ENCODE measurements at places on chromosomes 2 and 18.

DNA sequence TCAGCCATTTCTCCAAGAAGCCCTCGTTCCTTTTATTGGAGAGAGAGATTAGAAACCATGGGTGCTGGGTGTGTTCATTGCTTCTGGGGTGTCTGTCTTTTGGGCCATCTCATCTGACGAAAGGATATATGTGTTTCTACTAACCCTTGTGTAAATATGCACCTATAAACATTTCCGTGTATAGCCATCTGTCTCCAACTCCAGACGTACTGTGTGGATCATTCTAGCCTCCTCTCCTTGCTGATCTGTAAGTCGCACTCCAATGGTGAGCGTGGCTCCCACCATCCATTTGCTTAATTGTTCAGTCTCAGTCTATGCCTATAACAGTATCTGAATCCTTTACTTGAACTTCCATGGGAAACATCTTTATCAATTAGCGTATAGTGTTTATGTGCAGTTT lies 1.8 kb downstream of the RBFA start:
- DNase-seq, result no peak

DNA sequence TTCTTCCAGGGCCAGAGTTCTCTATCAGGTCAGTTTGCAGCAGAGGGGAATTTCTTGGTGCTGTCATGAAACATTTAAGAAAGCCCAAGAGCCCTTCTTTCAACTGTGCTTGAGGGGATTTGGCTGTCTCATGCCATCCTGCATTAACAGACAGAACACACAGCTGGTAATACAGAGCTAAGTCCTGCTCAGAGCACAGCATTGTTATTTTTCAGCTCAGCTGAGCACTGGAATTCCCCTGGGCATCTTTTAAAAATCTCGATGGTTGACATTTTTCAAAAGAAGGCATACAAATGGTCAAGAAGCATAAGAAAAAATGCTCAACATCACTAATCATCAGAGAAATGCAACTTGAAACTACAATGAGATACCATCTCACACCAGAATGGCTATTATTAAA lies 14.9 kb upstream of the IL1R2 start:
- DNase-seq, result no peak

DNA sequence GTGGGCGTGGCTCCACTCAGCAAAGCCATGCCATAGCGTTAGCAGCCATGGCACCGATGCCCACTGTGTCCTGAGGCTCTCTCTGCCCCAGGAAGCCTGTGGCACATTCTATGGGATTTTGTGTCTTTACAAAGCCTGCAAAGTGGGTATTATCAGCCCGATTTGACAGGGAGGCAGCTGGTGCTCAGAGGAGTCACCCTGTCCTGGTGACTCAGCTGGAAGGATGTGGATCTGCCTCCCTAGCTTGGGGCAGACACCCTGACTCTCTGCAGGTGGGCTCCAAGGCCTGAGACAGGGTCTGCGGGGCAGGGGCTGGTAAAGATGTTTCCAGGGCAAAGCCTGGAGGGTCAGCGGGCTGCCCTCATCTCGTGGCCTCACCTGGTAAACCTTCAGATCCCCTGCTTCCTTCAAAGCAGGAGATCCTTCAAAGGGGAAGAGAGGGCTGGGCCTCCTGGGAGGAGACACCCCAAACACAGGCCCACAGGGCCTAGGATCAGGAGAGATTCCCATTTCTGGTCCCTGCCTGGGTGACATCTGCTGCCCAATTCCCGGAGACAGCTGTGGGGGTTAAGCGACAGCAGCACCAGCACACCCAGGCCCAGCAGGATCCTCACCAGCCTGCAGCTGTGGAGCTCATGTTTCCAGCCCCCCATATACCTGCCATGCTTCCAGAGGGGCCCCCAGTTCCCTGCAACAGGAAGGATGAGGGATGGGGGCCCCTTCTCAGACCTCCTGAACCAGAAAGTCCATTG lies 3.0 kb upstream of the ASB1 start:
- DNase-seq, result no peak

DNA sequence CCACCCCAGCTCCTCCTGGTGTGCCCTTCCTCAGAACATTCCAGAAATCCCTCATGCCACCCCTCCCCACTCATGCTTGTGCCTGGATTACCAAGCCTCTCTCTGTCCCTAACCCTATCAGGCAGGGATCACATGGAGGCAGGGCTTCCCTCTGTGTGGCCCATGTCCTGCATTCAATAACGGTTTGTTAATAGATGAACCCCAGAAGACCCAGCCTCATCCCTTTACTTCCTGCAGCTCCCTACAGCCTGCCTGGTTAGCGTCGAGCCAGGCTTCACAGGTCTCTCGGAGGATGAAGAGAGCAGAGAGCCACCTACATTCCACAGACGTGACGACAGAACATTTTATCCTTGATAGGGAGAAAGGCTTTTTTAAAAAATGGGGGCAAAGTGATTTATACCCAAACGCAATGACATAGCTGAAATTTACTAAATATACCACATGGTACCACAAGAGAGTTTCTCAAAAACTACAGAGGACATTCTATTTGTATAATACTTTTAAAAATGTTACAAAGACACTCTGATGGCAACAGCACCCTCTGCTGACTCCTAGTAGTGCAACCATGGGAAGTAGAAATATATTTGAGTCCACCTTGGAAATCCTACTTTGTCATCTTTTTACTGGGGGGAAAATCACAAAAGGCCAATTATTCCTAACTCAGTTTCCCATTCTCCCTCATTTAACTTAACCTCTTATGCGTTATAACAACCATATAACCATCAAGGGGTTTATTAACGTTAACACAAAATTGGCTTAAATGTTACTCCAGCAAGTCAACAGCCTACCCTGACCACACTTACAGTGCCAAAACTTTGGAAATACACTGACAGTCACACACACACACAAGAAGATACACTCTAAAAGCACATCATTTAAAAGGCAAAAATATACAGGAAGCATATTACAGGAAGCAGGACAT lies 30.7 kb downstream of the FBXO15 start:
- no peak for DNase-seq

DNA sequence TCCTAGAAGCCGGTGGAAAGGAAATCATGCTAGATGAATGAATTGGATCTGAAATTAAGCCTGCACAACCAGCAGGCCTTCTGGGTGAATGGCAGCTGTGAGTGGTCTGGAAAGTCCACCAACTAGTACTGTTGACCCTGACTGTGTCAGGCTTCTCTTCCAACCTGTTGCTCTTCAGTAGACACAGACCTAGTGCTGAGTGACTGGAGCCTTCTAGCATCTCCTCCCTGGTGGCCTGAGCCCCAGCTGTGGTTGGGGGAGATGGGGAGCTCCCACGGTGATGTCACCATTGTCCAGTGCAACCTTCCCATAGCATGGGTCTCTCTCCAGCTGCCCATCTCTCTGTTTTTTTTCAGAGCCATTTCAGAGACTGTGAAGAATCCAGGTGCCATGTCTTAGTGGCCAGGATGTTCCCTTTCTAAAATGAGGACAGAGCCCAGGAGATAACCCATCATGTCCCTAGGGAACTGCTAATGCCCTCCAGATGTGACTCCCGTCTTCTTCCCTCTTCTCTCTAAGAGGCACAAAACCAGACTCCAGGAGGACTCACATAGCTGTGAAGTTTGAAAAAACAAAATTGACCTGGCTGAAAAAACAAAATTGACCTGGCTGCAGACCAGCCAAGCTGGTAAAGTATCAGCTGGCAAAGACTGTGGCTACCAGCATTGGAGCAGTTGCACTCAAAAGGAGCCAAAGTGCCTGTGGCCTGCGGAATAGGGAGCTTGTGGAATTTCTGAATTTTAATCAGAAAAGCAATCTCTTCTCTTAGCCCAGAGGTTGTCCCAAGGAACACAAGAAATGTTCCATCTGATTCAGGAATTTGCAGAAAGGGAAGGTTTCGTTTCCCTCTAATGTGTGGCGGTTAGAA lies 67.4 kb upstream of the RPL31 start:
- no peak for DNase-seq

DNA sequence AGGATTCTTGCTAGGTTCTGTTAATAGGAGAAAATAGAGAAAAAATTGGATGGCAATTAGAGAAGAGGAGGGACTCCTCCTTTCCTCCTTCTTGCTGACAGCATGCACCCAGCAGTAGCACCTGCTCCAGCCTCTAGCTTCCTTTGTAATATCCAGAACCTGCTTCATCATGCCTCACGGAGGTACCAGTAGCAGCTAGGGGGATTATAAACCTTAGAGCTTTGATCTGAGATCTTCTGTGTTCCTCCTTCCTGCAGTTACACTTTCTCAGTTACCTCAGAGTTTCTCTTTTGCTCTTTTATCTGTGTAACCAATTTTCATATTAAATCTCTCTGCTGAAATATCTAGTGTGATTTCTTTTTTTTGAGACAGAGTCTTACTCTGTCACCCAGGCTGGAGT lies 16.6 kb downstream of the DPP4 start:
- DNase-seq, result no peak

DNA sequence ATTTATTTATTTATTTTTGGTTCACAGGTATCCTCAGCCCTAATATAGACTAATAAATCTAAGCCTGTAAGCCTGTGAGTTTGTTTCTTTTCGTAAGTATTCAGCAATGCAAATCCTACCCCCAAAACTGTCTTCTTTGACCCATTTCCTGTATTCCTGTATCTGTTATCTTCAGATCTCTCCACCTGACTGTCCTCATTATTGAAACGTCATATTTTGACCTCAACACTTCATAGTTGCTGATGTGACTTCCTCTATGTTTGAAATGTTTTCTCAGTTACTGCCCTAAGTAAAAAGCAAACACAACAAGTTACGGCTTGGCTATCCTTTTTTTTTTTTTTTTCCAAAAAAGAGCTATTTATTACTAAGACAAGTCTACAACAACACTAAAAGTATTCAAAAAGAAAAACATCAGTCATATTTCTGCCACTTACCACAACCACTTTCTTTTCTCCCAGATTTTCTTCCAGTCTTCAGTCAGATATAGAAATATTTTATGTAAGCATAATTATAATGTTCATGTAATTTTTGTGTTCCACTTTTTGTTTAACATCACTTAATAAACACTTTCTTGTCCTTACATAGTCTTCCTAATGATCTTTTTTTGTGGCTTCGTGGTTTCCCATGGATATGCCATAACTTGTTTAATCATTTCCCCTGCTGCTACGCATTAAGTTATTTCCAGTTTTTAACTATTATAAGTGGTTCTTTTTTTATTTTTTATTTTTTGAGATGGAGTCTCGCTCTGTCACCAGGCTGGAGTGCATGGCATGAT lies 45.0 kb upstream of the EML4 start:
- no peak for DNase-seq

- no peak for DNase-seq
These were observed 33.6 kb upstream of the ACAA2 start for GRCh38 chr18:49846718-49847470.

DNA sequence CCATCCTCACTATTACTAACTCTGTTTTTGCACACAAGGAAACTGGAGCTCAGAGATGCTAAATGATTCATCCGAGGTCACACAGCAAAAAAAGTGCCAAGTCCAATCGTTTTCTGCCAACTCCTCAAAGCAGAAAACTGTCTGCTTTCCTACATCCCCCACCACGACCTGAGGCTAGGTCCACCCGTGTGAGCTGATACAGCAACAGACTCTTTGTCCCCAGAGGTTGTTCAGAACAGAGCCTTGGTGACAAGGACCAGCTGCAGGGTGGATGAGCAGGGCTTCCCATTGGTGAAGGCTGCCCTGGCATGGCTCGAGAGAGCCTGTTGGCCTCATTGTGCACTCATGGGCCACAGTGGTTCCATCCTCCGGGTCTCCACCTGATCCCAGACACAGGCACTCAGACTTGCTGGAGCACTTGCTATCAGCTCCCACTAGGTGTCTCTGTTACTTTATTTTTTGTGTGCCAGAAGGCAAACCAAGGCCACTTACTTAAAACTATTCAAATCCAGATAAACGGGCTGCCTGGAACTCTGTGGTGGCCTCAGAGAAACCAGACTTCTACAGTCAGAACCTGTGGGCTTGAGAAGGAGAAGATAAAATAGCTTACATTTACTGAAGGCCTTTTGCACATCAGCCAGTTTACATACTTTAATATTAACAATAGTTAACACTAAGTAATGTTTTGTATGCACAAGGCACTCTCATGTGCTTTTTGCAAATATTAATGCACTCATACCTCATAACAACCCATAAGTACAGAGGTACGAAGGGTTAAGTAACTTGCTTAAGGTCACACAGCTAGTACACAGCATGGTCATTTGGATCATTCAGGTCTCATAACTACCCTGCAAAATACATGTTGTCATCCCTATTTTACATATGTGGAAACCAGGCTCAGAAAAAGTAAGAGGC lies 62.9 kb upstream of the CTIF start:
- peak; percentile 52 for DNase-seq

DNA sequence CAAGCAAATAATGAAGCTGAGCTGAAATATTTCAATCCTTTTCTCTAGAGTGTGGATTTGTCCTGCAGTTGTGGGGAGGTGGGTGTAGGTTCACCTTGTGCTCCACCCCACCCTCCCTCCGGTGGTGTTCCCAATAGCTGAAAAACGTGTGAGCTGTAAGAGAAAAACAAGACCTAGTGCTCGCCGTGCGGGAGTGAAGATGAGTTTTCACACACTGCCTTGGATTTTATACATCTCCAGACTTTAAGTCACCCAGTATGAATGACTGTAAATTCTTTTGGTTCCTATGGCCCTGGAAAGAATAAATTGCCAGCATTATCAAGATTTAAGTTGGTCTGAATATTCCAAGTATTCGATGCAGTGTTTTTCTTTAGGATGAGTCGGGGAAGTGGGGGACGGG lies 1.9 kb upstream of the SOX11 start:
- no peak for DNase-seq

- DNase-seq, result no peak
These were observed 168.9 kb downstream of the CTIF start for GRCh38 chr18:48707636-48708296.

DNA sequence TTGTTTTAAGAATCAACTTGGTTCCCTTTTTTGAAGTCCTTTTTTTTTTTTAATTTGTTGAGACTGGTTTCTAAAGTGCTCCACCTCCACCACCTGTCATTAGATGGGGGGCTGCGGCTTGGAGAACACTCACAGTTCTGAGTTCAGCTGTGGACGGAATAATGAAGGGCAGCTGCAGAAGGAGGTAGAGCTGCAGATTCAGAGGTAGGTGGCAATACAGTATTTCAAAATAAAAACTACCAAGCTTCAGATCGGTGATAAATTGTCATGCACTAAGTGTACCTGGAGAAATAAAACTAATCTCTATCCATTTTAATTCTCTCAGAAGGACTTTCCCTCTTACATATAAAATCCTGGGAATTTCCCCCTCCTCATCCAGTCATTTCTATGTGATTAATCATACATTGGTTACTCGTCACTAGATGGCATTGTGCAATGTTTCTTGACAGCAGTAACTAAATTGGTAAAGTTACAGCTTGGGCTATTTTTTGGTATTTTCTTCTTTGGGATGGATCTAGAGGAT lies 81.1 kb upstream of the SLC39A10 start:
- DNase-seq, result no peak

DNA sequence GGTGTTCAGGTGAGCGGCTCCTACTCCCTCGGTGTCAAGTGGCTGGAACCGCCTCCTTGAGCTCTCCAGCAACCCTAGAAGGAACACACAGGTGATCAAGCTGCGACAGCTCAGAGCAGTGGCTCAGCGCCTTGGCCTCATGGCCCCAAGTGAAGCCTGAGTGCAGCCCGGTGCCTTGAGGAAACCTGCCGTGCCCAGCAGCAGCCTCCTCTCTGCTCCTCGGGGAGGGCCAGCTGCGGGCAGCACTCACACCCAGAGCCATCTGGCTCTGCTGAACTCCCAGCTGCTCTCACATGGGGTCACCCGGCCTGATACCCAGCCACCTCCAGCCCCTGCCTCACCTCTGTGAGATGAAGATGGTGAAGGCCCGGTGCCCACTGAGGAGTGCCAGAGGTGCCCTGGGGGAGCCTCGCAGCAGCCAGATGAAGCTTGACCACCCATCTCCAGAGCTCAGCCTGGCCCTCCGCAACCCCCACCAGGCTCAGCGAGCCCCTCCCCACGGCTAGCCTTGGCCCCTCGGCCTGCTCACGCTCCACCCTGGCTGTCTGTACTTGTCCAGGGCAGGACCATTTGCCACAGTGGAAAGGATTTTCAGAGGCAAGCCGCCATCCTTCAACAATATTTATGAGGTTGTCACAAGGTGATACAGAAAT lies 70.6 kb upstream of the RAB6C start:
- no peak for DNase-seq

Data from GDM1 (cell line).